Stimulated activated CD8-positive, alpha-beta memory T cell treated with anti-CD3 and anti-CD28 coated beads, Interleukin-7, amount 100 ng/mL, for 48 hours (primary cell): ENCODE measurements at places on chromosomes 13 and 19.
A peak's percentile ranks its signal among the peaks of the same experiment; 100 is the strongest.

DNA sequence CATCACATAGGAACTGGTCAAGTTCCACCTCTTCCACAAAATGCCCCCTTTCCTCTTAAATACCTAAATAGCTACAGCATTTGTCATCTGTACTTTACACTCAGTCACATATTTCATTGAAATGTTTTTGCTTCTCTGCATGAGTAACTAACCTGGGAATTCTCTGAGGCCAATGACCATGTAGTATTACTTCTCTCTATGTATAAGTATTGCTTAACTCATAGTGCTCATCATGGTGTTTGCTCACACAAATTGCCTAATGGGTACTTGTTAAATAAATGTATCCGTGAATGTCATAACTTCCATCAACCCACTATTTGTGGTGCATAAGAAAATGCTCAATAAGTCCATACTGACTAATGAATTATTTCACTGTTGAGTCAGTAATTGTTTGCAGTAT, 115.5 kb downstream of the FGF14 start:
- no peak for DNase-seq

DNA sequence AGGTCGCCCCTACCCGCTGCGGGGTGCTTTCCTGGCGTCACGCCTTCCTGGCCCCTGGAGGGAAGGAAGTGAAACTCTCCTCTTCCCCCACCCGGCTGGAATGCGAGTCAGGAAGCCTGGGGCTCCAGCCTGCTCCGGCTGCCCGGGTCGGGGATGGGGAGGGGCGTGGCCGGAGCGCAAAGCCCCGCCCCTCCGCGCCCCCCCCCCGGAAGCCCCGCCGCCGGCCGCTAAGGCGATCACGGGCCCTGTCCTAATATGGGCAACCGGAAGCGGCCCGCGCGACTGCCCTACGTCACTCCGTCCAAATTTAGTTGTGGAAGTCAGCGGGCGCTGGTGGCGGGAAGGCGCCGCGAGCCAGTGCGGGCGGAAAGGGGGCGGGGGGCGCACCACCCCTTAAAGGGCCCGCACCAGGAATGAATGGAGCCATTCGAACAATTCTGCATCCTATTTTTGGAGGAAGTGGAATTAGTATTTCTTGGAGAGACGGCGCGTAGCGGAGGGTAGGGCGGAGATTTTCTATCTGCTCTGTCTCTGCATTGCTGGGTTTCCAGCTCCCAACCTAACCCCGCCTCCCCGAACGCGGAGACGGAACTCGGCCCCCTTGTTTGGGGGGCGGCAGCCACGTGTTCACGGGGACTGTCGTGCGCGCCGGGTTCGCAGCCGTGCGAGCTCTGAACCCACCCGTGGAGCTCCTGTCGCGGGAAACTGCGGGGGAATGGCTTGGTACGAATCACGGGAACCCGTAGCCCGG, 1.6 kb downstream of the IER2 start:
- peak; percentile 94 for DNase-seq

DNA sequence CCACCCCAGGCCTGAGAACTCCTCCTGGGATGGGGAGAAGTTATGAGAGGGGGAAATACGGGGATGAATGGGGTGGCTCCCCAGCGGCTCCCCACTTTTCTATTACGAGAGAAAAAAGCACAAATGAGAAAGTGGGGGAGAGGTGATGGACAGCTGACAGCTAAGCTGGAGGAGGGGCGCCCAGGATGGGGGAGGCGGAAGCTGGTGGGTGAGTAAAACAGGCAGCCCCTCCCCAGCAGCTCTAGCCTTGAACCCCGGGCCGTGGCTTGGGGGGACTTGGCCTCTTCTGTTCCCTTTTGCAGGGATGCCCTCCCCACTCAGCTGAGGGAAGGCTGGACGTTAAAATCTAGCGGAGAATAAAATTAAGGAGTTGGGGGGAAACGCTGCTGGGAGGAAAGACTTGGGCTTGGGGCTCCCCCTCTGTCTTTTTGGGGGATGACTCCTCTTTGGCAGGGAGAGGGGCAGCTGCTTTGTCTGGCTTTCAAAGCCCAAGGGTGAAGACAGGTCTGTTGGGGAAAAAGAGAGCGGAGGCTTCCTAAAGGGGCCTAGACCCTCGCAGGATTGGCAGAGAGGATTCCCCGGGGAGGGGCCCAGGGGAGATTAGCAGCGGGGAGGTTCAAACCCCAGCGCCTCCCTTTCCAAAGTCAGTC, 1.4 kb upstream of the SAMD1 start:
- no peak for DNase-seq

- no peak for DNase-seq
Observed at GRCh38 chr19:12085074-12085818, 20.7 kb downstream of the ZNF844 start.

- DNase-seq: peak; percentile 71
Observed at GRCh38 chr19:41945135-41945766, 13.9 kb downstream of the RABAC1 start.

GRCh38 chr13:50161052-50161451, 145.8 kb downstream of the KCNRG start:
- DNase-seq: no peak

GRCh38 chr19:1363599-1363998, 20.1 kb upstream of the NDUFS7 start:
- no peak for DNase-seq

DNA sequence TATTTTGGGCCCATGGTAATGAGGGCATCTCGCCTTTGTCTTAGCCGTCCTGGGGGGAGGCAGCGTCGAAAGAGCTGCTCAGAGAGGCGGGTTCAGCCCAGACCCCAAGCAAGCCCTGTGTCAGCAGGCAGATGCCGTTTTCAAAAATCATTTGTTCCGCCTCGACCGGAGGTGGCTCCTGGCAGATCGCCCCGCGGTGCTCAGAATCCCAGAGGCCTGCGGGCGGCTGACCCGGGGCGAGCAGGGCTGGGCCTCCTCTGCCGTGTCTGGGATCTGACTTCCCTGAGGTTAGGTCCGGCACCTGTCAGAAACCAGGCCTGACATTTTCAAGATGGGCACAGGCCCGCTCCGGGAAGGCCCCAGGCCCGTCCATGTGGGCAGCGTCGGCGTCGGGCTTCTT, 36.1 kb downstream of the CRTC1 start:
- no peak for DNase-seq

DNA sequence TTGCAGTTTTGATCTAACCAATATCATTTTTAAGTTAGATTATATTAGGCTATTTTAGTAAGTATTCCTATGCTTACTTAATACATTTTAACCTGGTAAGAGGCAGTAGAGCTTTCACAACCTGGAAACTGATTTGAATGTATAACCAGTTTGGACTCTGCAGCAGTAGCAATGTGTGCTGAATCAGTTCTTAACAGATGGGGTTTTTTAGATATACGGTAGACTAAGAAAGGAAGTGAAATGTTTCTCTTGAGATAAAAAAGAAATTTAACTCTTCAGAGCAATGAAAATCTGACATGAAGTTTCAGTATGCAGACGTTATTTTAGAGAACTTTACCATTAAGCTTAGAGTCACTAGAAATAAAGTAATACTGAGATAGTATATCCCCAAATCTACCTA, 2.7 kb downstream of the NBEA start:
- no peak for DNase-seq

- DNase-seq: no peak
Observed at GRCh38 chr19:37931881-37932655, 25.1 kb downstream of the SIPA1L3 start.

DNA sequence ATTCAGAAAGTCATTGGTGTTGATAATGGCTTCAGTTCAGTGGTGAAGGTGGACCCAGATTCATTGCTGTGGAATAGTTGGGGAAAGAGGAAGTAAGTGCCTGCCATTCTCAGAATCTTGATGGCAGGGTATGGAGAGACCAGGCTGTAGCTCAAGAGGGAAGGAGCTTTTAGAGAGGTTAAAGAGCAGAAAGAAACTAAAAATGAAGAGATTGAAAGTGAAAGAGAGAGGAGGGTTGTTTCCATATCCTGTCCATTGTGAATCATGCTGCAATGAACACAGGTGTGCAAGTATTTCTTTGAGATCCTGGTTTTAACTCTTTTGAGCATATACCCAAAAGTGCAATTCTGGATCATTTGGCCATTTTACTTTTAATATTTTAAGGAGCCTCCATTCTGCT, 12.5 kb downstream of the GJB6 start:
- DNase-seq: no peak

- no peak for DNase-seq
Observed at GRCh38 chr13:44780591-44781280, 204.6 kb upstream of the TSC22D1 start.

DNA sequence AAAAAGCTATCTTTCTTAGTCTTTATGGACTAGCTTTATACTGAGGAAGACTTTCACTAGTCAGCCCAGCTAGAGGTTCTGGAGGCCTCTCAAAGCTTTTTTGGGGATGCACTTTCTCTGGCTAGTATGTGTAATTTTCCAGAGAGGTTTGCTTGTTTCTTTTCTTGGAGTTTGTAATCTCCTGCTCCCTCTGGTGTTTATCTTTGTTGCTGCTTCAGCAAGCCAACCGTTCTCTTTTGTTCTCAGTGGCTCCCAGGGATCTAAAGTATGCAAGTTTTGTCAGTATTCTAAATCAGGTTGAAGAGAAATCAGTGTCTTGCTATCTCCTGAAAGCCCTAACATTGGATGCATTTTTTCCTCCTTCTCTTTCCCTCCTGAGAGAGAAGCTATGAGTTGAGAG, 121.1 kb upstream of the MYO16 start:
- no peak for DNase-seq

DNA sequence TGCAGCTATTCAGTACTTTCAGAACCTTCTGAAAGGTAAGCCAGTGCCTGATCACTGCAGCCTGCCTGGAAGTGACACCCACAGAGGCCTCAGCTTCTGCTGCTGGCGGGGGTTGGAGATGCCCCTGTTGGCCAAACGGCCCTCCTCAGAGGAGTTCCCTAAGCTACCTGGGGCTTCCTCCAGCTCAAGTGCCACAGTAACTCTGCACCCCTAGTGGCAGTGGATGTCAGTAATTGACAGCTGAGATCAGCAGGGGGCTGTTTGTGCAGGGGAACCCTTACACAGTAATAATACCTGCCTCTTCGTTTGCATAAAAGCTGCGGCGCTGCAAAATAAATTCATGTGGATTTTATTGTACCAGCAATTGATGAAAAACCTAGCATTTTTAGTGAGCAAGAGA, 28.9 kb downstream of the TDRD12 start:
- no peak for DNase-seq

DNA sequence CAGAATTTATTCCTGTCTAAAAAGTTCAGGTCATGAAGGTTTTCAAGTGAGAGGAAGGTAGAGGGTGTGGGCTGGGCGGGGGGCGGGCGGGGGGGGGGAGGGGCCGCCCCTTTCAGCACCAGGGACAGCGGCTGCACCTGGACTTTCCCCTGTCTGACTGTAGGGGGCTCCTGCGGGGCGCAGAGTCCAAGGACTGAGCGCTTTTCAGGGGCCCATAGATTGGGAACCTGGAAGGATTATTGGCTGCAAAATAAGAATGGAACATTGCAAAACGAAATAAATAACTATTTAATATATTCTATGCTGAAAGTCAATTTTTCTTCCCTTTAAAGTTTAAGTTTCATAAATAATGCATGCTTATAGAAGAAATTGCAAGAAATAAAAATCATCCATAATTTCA, 8.9 kb upstream of the CYP4F3 start:
- DNase-seq: no peak

GRCh38 chr19:13987101-13987890, 18.8 kb downstream of the RFX1 start:
- no peak for DNase-seq

DNA sequence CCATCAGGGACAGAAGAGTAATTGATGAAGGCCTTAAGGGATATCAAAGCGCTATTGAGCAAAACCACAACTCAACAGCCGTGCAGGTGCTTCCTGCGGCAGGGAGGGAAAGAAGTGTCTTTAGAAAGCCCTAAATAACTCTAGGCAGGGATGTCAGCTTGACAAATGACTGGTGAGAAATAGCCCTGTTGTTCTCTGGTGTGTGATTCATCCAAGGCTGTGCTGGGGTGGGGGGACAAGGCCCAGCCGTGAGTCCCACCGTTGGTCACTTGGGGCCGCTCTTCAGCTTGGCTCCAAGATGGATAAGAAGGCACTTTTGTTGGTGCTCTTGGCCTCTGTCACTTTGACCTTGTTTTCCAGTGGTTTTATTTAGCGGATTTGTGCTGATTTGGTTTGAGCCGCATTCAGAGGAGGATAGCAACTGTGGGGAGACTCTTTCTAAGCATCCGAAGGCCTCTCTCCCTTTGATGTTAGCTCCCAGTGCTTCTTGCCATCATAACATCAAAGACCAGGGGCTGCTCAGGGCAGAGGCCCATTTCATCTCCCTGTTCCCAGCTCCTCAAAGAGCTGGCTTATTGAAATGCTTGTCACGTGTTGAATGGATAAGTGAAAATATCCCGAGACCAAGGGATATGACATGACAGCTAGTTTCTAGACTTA, 130.3 kb upstream of the SERP2 start:
- DNase-seq: peak; percentile 8
